Fibroblast of pulmonary artery (primary cell): ENCODE measurements at places on chromosomes 2 and 18.

GRCh38 chr2:70939001-70939838 is 3.5 kb downstream of the ATP6V1B1 start:
- no peak for DNase-seq

DNA sequence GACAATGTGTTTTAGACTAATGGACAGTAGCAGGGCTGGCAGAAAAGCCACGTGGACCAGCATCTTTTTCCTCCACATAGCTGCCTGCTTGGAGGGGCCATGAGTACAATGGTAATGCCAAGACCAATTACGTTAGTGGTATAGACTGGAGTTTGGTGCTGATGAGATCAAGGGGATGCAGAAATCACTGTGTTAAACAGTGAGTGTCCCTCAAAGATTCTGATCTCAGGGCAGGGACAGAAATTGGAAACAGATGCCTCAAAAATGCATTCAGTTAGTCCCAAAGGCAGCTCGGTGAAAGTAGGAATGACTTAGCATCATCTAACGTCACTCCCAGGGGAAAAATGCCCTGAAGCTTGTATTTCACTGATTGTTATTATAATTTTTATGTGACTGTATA is 72.4 kb downstream of the SLC16A14 start:
- DNase-seq = no peak

GRCh38 chr2:60317844-60318243 is 235.6 kb downstream of the BCL11A start:
- no peak for DNase-seq

GRCh38 chr2:16487686-16488085 is 177.9 kb downstream of the CYRIA start:
- peak; percentile 63 for DNase-seq

- no peak for DNase-seq
These were observed 16.4 kb upstream of the RTTN start for GRCh38 chr18:70221915-70222278.

- no peak for DNase-seq
These were observed 4.8 kb upstream of the B3GNT7 start for GRCh38 chr2:231390667-231391066.

DNA sequence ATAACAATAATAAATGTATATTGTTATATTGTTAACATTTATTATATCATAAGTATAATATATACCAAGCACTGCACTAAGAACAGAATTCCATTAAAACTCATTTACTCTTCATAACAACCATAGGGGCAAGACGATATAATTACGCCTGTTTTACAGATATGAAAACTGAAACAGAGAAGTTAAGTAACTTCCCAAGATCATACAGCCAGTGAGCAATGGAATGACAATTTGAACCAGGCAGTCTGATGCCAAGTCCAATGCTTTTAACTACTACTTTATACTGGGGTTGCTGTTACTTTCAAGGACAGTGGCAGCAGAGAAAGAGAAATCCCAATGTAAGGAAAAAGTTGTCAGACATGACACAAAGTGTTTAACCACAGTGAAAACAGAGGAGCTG is 338.8 kb upstream of the ID2 start:
- DNase-seq = no peak

DNA sequence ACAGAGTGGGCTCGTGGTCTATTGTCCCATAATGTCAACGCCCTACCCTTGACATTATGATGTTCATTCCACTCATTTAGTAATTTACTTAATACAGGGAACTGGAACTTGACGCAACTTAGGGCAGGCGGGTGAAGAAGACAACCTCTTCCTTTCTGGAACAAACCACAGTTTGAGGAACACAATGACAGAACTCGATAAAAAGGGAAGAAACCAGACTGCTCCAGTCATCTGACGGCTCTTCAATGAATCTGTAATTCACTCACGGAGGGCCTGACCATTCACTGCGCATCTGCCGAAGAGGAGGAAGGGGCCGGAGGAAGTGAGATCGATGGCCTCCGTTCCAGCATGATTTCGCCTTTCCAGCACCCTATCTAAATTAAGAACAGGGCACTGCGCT is 83.2 kb downstream of the BCL2 start:
- no peak for DNase-seq

GRCh38 chr2:181311837-181312236 is 145.3 kb upstream of the ITGA4 start:
- no peak for DNase-seq

- no peak for DNase-seq
These were observed 53.6 kb upstream of the NRXN1 start for GRCh38 chr2:51085420-51086068.

GRCh38 chr18:49621717-49622351 is 60.0 kb downstream of the LIPG start:
- no peak for DNase-seq

- DNase-seq = no peak
These were observed 29.2 kb upstream of the LDAH start for GRCh38 chr2:20852139-20852538.

- DNase-seq = no peak
These were observed 479.2 kb upstream of the DSEL start for GRCh38 chr18:67995769-67996168.

GRCh38 chr2:216430811-216431530 is 18.7 kb downstream of the SMARCAL1 start:
- no peak for DNase-seq

DNA sequence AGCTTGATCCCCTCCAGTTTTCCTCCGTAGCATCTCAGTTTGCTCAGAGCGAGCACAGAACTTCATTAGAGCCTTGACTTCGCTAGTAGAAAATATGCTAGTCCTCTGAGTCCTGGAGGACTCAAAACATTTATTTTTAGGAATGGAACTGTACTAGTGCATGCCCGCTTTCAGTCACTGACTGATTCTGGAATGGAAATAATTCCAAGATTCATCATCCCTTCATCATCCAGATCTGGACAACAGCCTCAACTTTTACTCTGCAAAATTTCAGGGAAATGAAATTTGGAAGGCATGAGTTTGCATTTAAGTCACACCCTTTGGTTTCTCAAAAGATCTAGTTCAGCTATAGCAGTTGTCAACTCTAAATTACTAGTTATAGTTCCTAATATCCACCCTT is 304.6 kb downstream of the XIRP2 start:
- DNase-seq = no peak

- peak; percentile 100 for DNase-seq
These were observed 64.3 kb downstream of the BABAM2 start for GRCh38 chr2:27954771-27955383.

DNA sequence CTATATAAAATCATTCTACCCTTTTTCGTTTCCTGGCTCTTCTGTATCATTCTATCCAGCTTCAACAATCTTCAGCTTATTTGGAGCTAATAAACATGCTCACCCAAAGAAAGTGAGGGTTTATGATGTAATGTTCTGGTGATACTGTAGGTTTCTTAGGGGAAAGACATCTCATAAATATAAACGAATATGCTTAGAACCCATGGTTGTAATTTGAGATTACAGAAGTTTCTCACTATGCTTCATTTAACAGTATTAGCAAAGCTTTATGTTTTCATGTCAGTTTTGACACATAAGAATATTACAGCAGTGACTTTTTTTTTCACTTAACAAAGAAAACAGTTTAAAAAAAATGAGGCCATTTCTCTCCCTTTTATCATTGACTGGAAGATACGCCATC is 11.8 kb upstream of the PEX13 start:
- DNase-seq = no peak

- DNase-seq = peak; percentile 84
These were observed 165.9 kb upstream of the PGAP1 start for GRCh38 chr2:197092431-197092830.

- DNase-seq = no peak
These were observed 288.1 kb upstream of the FIGN start for GRCh38 chr2:164023896-164024295.

DNA sequence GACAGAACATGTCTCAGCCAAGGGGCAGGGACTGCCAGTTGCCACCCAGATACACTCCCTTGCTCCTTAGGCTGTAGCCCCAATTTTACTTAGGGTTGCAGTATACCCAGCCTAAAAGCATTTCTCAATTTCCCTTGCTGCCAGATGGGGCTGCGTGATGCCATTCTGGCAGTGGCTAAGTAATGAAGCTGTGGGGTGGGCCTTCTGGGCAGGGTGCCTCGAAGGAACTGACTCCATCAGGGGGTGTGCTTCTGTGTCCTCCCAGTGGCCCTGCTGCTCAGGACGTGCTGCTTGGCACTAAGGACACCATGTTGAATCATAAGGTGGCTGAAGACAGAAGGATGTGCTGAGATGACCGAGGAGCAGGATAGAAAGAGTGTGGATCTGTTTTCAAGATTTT is 74.2 kb downstream of the VWA3B start:
- DNase-seq = no peak

DNA sequence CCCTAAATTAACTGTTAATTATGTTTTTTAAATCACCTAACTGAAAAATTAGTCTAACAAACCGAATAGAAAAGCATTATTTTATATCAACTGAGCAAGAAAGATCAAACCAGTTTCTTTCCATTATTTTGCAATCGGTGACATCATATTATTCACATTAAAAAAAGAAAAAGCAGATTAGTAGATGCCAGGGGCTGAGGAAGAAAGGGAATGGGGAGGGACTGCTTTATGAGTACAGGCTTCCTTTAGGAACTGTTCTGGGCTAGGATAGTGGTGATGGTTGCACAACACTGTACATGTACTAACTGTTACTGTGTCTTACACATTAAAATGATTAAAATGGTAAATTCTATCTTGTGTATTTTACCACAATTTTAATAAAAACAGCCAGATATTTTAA is 59.3 kb downstream of the COBLL1 start:
- peak; percentile 95 for DNase-seq
